Upper lobe of right lung (tissue), 1 donor: ENCODE measurements at places on chromosomes 3 and 15.

- DNase-seq: no peak
These were observed 134.2 kb downstream of the WNT7A start for GRCh38 chr3:13745636-13746035.

DNA sequence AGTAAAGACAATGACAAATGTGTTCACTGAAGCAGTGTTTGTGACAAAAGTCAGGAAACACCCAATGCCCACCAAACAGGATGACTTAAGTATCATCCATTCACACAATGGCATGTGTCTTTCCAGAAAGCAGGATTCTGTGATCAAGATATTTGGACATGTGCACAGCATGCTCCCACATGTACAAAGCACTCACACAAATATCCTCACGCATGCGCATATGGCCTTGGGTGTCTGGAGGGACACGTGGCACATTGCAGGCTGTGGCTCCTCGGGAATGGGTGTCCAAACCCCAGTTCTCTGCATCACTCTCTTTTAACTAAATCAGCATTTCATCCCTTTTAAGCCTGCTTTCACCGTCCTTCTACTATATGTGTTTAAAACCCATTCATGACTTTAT is 130.5 kb downstream of the KLF13 start:
- DNase-seq: peak; percentile 6

GRCh38 chr3:193829781-193830180 is 236.8 kb downstream of the OPA1 start:
- DNase-seq: no peak

DNA sequence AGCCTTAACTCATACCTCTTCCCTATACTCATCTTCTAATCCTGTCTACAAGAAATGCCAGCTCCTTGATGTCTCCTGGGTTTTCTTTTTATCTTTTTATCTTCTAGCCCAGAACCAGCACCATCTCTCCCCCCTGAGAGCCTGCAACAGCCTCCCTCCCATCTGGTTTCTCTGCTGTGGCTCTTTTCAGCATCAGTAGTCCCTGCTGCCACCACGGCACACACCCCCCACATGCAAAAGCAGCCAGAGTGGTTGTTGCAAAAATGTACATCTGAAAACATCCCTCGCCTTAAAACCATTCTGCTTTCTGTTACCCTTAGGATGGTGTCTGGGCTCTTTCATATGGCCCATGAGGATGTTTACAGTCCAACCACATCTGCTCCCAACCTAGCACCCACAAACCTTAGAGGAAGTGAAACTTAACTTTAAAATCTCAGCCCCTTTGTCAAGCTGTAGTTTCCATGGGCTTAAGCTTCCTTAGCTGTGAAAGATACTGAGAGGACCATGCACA is 775 bp downstream of the TTC21A start:
- DNase-seq: no peak

DNA sequence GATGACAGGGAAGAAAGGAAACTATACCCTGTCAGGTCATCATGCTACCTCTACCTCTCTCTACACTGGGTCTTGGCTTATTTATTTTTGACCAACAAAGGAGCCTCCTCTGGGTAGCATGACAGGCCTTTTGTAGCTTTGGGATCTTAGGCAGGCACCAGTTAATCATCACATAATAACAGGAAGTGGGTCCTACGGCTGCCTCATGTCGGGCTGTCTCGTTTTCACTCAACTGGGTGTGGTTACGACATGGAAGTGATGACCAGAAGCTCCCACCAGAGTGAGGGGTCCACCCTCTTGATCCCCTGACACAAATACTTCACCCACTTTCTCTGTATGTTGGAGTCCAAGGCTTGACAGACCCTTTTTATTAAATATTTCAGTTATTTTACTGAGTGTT is 105.3 kb downstream of the CD47 start:
- no peak for DNase-seq

DNA sequence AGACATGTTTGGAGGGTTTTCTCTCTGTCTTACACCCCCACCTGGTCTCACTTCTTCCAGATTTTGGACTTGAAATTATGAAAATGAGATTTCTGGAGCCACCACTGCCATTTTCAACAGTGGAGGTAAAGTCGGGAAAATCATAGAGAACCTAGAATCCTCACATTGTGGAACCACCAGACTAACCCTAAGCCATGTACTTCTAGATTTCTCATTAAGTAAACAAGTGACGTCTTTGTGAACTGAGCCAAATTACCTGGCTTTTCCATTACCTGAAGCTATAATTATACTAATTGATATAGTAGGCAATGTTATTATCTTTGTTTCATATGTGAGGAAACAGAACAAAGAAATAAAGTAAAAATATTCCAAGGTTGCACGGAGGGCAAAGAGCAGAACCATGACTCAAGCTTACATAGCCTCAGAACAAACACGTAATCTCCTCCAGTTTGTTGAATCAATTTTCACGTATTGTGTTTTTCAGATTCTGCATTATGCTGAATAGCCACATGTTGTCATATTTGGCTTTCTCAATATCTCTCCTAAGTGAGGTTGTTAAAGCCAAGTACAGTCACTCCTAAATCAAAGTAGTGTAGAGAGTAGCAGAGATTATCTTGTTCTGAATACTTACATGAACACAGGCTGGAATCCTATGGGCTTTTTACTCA is 101.3 kb upstream of the CMC1 start:
- no peak for DNase-seq

GRCh38 chr3:63354160-63354559 is 76.1 kb downstream of the SYNPR start:
- DNase-seq: no peak

DNA sequence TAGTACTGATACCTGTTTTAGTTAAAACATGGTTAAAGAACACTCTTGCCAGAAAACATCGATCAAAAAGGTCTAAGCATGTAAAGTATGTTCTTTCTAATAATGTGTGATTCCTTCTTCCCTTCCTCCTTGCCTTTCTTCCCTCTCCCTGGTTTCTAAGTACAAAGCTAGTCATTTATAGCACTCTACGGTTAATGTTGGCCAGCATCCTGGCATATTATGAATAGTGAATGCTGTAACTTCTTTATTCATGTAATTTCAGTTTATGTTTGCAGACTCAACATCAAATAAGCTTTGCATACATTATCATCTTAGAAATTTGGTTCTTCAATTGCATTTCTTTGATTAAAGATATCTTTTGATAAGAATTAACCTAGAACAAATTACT is 27.1 kb downstream of the P2RY12 start:
- DNase-seq: no peak

DNA sequence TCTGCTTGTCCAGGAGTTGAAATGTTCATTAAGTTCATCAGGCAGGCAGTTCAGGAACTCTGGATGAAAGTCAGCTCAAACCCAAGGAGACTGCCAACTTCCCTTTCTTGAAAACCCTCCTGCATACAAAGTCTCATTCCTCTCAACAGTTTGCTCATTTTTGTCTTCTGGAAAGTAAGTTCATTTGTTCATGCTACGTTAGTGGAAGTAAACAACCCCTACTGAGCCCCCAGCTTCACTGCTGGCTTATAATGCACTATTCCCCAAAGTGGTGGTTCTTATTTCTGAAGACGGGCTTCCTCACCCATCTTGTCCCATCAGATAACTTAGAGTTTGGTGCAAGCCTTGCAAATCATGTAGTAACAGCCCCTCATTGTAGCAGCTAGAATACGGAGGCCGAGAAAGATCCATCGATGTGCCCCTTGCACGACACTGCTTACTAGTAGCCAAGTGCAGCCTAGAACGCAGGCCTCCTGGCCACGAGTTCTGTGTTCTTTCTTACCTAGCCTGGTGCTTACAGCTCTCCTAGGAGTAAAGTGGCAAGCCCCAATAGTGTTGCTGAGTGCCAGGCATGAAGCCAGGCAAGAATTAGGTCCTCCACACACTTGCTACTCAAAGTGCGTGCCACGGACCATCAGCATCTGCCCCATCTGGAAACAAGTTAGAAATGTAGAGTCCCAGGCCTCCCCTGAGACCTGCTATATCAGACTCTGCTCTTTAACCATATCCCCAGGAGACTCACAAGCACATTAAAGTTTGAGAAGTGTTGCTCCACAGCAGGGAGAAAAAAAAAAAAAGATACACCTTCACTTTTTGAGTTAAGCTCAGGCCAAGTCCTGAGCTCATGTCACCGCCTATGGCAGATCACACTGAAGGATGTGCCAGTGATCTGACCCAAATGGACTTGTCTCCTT is 82.5 kb downstream of the RFTN1 start:
- no peak for DNase-seq

GRCh38 chr15:88580532-88580931 is 34.1 kb upstream of the DET1 start:
- DNase-seq: no peak

- DNase-seq: no peak
These were observed 40.8 kb downstream of the DPH6 start for GRCh38 chr15:35505141-35505540.

DNA sequence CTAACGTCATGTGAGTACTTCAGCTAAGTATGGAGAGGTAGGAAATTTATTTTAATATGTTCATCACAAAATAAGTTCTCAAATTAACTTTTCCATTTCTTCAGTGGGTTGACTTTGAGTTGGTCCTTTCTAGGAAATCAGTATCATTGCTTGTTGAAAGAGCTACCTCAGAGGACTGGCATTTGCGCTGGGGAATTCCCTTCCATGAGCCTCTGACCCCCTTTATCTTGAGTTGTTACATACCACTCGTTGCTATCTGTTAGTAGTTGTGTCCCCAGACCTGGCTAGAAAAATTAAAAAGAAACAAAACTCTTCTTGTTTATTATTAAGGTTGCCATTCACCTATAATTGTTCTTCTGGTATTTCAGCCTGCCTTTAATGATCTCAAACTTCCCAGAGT is 96.8 kb upstream of the ROBO2 start:
- no peak for DNase-seq

GRCh38 chr3:89682556-89682955 is 575.1 kb downstream of the EPHA3 start:
- DNase-seq: no peak

DNA sequence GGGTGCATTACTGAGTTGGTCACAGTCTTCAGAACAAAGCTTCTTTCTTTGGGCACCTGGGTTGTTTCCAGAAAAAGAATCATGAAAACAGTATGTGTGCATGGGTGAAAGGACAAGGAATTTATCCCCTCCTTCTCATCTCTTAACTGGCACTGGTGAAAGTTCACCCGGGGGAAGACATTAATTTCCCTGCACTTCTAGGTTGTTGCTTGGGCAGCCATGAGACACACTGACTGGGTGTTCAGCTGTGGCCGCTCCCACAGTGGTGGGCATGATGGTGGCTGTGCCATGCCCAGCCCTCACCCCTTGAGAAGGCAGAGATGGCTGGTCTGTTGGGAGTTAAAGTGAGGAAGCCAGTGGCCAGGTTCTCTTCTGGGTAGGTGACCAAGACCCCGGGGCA is 16.6 kb upstream of the KY start:
- DNase-seq: no peak

GRCh38 chr3:49703443-49703927 is 14.1 kb downstream of the RNF123 start:
- no peak for DNase-seq

GRCh38 chr3:78277220-78277619 is 1237.3 kb downstream of the ROBO2 start:
- no peak for DNase-seq

- no peak for DNase-seq
These were observed 111.8 kb downstream of the SRGAP3 start for GRCh38 chr3:9137676-9138075.

GRCh38 chr15:86620157-86620556 is 540.5 kb downstream of the AGBL1 start:
- DNase-seq: no peak

- DNase-seq: no peak
These were observed at the start of gene STAB1 for GRCh38 chr3:52494886-52495495. Gene STAB1, plus strand, starts transcription at chr3:52495338. Its CDS starts 76 bp downstream, at chr3:52495414.

DNA sequence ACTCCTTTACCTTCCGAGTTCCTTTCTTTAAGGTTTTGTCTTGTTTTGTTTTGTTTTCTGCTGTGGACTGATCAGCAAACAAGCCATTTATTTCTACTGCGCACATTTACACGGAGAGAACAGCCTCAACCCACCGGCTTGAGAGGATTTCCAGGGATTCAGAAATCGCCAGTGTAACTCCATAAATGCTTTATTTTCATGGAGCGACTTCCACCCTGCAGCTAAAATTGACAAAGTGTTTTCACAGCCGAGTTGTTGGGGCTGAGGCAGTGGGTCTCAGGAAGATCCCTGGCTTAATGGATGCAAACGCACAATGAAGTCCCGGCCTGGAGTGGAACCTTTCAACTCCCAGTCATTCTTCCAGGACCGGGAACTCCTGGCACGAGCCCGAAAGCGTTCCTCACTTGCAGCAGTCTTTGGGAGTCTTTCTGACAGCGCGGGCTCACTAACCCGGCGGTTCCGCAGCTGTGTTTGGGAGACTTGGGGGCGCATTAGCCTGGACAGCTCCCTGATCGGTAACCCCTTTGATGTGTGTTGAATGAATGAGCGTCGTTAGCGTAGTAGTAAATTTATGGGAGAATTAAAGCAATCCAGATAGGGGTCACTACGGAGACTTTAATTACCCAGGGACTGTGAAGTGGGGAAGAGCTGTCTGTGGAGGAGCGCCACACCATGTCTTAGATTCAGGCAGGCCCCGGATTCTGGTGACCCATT is 785 bp upstream of the MYRIP start:
- DNase-seq: peak; percentile 62

GRCh38 chr3:111961461-111962164 is 17.2 kb upstream of the ABHD10 start:
- no peak for DNase-seq

DNA sequence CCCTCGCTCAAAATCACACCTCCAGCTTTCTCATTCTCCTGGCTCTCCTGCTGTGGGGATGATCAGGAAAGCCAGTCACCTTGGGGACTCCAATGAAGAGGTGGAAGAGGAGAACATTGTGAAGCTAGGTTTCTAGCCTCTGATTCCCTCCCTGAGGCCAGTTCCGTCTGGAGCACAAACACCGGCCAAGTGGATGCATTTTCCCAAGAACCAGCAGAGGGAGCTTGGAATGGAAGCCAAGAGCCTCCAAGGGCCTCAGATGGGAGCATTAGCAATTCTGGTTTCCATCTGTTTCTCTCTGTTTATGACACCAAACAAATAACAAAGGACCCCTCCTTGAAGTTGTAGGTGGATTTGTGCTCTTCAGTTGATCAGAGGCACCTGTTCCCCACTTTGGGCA is 40.6 kb upstream of the NMNAT3 start:
- DNase-seq: no peak

GRCh38 chr3:53705774-53706173 is 140.4 kb downstream of the CHDH start:
- DNase-seq: no peak

GRCh38 chr15:20340931-20341661 is 200.5 kb downstream of the GOLGA6L6 start:
- peak; percentile 90 for DNase-seq

GRCh38 chr15:56052395-56053045 is 59.1 kb upstream of the NEDD4 start:
- DNase-seq: no peak

GRCh38 chr3:18098960-18099587 is 326.1 kb downstream of the SATB1 start:
- DNase-seq: no peak

DNA sequence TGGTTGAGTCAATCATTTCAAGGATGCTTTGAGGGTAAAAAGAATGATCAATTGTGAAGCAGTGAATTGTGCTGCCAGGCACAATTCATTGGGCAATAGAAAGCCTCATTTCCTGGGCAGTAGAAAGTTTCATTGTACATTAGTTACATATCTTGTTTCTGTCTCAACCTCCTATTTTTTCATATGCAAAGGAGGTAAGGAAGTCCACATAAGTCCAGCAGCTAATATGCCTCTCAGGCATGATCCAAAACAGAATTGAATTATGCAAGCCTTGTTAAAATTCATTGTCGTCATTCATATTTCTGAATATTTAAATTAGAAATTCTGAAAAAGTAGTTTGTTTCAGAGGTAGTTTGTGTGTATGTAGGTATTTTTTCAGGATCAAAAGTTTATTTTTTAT is 65.8 kb downstream of the TFRC start:
- DNase-seq: no peak

- DNase-seq: no peak
These were observed 494.6 kb downstream of the NTRK3 start for GRCh38 chr15:87761736-87762509.
